ENCODE measurements at places on chromosomes 2 and 18. TPM values are rescaled to one million over a fixed set of nuclear protein-coding genes. Genes with fewer than 3 reads are reported as not detected.

DNA sequence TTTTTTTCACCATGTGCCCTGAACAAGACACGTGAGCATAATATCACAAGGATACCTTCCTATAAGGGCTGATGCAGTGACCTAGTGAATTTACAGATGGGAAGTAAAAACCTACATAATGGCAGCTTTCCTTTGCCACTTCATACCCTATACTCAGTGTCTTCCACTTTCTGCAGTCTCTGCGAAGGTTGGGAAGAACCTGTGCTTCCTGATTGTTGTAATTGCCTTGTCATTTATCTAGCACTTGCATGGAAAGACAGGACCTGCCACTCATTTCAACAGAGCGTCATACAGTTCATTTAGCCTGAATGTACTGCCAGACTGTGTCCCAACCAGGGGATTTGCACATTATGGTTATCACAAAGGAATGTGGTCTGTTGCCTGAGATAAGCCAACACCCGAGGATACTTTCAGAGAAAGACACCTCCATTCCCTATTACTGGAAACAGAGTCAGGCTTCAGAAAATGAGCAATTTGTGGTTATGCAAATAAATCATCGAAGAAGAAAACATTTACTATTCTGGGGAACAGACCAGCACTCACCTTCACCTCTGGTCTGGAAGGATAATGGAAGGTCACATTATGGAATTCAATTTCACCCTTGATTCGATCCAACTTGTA, 55.0 kb downstream of the ABCB11 start:
- H3K36me3 ChIP-seq: no peaks in the 10 kb centered on the region
- no peak overlapping the region for H3K27ac ChIP-seq
- peak; percentile 4 for DNase-seq
- no peaks in the 10 kb centered on the region for H3K4me1 ChIP-seq
- H3K27me3 ChIP-seq: no peaks in the 10 kb centered on the region

Gene IL36A
- not detected for total RNA-seq

DNA sequence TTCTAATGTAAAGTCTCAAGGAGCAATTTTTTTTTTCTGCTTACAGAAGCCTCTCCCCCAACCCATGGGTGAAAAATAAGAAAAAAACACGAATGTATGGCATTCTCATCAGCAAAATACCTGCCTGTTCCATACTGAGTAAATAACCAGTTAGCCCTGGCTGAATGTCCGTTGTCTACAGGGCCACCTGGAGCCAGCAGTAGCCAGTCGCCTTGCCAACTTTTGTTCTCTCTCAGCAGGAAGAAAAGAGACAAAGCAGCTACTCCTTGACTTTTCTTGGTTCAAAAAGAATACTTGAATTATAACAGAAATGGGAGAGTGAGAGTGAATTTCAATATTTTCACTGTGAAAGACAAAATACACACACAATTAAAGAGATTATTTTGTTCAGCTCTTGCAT, 532.9 kb upstream of the CRIM1 start:
- no peak overlapping the region for H3K27ac ChIP-seq
- H3K27me3 ChIP-seq: no peaks in the 10 kb centered on the region
- H3K36me3 ChIP-seq: no peaks in the 10 kb centered on the region
- H3K4me1 ChIP-seq: no peaks in the 10 kb centered on the region

GRCh38 chr18:36256094-36256493, 41.4 kb upstream of the FHOD3 start:
- no peak overlapping the region for H3K4me3 ChIP-seq
- no peaks in the 10 kb centered on the region for H3K4me1 ChIP-seq
- DNase-seq: no peak
- no peaks in the 10 kb centered on the region for H3K27me3 ChIP-seq

Gene SERPINB13
- total RNA-seq: not detected

Gene SMC6
- 35.4 TPM for total RNA-seq

- H3K27me3 ChIP-seq: no peaks in the 10 kb centered on the region
- DNase-seq: no peak
- H3K4me3 ChIP-seq: no peak overlapping the region
Measured at GRCh38 chr2:119005051-119005450, 63.1 kb downstream of the MARCO start.

DNA sequence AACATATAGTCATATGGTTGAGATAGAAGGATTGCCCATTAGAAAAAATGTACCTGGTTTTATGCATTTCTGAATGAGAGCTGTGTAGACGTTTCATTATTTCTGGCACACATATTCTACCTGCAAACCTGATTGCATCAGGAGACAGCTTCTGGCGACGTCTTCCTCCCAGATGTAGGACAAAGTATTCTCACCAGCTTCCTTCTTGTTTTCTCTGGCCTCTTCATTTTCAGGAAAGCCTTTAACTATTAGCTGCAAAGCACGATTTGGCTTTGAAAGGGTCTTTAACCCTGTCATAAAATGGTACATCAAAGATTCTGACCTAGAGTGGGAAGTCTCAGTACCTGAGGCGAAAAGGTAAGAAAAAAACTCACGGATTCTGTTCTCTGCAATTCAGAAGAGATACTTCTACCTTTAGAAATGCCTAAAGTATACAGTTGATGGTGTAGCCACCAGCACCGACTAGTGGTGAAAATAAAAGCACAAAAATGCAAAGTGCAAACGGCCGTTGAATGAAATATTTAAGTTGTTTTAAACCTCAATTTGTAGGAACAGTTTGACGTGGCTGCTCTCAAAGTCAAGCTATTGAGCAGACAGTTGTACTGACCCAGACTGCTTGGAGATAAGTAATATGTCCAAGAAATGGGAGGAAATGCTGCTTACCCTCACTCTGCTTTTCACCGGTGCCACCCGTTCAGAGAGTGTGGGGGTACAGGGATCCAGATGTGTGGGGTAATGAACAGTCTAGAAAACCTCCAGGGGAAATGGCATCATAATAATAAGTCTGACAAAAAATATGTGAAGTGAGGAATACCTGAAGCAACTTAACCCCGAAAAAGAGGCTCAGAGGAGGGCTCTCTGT, 20.2 kb downstream of the IL18RAP start:
- H3K27me3 ChIP-seq: no peaks in the 10 kb centered on the region
- no peak overlapping the region for H3K4me3 ChIP-seq
- H3K36me3 ChIP-seq: no peaks in the 10 kb centered on the region
- no peak overlapping the region for H3K27ac ChIP-seq
- DNase-seq: peak; percentile 64

- no peak for DNase-seq
- no peaks in the 10 kb centered on the region for H3K27me3 ChIP-seq
- H3K4me3 ChIP-seq: no peak overlapping the region
- H3K27ac ChIP-seq: no peak overlapping the region
- no peaks in the 10 kb centered on the region for H3K4me1 ChIP-seq
Measured at GRCh38 chr2:207054521-207054920, 111.2 kb downstream of the KLF7 start.

GRCh38 chr2:66013456-66013855, 421.5 kb upstream of the MEIS1 start:
- no peak overlapping the region for H3K27ac ChIP-seq
- H3K36me3 ChIP-seq: no peaks in the 10 kb centered on the region
- no peak for DNase-seq
- H3K4me3 ChIP-seq: no peak overlapping the region

DNA sequence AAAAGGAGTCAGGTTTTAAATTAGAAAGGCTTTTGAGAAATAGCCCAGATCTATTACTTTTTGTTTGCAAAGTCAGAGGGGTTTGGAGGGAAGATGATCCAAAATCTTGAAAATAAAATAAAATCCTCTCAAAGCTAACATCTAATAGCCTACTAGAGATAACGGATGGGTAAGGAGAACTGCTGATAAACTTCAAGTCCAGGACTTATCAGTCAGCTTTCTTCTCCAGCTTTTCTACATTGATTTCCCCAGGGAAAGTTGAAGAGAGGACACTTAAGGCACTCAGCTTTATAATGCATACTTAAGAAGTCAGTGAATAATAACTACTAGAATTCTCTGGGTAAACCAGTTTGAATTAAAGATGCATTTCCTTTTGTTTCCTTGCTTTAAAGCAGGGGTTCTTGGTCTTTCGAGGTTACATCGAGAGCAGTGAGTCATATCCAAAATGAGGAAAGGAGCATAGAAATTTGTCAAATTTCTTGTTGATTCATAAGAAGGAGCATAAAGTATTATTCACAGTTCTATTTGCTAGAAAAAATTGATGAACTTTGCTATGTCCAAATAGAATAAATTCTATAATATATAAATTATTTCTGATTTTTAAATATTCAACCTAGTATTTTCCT, 43.2 kb upstream of the ITPRID2 start:
- no peak for DNase-seq
- H3K4me1 ChIP-seq: peaks cover 4% of the 10 kb centered on the region
- no peaks in the 10 kb centered on the region for H3K36me3 ChIP-seq
- no peaks in the 10 kb centered on the region for H3K27me3 ChIP-seq

DNA sequence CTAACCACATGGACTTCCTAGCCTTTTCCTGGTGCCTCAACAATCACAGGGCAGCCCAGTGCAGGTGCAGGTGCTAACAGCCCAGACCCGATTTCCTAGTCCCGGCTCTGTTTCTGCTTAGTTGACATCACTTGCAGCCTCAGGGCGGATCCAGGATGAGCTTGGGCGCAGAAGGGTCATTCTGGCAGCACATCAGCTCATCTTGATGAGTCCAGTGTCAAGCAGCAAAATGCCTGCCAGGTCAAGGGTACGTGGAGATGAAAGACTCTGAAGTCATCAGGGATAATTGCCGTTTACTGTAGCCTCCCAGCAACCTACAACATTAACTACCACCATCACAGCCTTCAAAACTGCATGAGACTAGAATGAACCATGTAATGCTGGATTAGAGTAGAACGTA, 39.4 kb upstream of the EFHD1 start:
- no peaks in the 10 kb centered on the region for H3K36me3 ChIP-seq
- H3K27me3 ChIP-seq: no peaks in the 10 kb centered on the region
- peaks cover 10% of the 10 kb centered on the region for H3K4me1 ChIP-seq
- H3K4me3 ChIP-seq: no peak overlapping the region
- no peak for DNase-seq

Gene ANO7
- 2.8 TPM for total RNA-seq

Gene SGPP2
- total RNA-seq: not detected

DNA sequence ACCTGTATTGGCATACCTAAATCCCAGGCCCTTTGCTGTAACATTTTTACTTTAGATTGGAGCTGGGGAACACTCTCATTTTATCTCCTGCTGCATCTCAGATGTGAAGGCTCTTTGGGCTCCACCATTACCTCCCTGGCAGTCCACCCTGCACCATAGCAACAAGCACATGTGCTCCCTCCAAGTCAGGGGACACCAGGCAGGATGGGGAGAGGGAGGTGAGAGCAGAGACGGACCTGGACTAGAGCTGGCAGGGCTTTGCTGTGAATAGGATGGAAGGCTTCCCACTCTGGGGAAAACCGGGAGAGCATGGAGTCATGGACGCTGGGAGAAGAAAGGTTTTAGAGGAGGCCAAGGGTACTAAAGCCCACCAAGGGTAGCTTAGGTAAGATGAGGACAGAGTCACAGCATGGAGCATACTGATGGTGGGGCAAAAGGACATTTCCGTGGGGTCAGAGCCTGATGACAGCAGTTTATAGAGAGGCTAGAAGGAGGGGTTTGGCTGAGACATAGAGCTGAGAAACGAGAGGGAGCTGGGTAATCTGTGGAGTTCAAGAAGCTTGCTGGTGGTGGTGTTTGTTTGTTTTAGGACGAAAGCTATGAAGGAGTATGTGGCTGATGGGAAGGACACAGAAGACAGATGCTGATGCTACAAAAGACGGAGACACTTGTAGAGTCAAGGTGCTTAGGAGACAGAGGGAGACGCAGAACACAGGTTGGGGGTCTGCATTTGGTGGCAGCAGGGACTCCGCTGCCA, 134.8 kb downstream of the COL6A3 start:
- H3K27ac ChIP-seq: no peak overlapping the region
- no peaks in the 10 kb centered on the region for H3K4me1 ChIP-seq
- H3K4me3 ChIP-seq: no peak overlapping the region

Gene FAM117B
- total RNA-seq: 7.0 TPM

Gene BCL11A
- total RNA-seq: 0.92 TPM

DNA sequence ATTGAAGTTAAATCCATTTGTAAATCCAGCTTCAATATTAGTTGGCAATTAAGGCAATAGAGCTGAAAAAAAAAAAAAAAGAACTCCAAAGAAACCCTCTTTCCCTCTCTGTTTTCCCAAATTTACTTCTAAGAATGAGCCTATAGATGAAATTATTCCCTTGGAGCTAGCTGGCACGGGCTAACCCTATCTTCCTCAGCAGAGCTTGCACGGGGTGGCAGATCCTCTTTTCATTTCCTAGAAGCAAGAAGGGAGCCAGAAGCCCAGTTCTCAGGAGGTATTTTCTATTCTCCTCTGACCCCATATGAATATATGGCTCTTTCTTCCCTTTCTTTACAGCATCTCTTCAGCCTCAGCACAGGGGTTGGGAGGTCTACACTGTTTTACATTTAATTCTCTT, 426.0 kb downstream of the TGIF1 start:
- no peak overlapping the region for H3K4me3 ChIP-seq
- no peaks in the 10 kb centered on the region for H3K36me3 ChIP-seq
- no peaks in the 10 kb centered on the region for H3K4me1 ChIP-seq
- no peak overlapping the region for H3K27ac ChIP-seq
- no peak for DNase-seq
- H3K27me3 ChIP-seq: peaks cover 8% of the 10 kb centered on the region

DNA sequence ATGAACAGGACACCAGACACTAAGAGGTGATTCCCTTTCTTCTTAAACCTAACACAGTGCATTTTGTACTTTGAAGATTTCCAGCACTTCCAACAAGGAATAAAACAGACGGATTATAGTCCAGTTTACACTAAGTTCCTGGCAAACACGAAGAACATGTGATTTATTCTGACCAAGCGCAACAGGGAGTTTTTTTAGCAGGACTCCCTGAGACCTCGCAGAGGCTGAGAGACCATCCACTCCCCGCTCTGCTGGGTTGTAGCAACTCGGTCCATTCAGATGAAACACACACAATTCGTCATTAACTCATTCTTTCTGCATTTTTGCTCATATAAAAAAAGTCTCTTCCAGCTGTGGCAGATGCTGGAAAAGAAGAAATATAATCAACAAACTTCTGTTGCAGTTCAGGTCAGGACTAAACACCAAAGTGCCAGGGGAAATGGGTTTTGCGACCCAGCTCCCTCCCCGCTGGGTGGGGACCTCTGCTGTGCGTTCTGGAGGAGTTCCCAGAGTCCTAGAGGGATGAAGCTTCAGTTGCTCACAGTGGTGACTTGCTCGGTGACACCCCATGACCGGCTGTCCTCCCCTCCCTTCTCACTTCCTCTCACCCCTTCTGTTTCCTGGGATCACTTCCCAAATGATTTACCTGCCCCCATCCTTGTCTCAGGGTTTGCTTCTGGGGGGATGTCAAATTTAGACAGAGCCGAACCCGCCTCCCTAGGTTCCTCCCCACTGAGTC, 52.5 kb downstream of the KCNF1 start:
- no peaks in the 10 kb centered on the region for H3K4me1 ChIP-seq
- H3K36me3 ChIP-seq: no peaks in the 10 kb centered on the region
- H3K4me3 ChIP-seq: no peak overlapping the region

- no peak overlapping the region for H3K27ac ChIP-seq
- H3K36me3 ChIP-seq: no peaks in the 10 kb centered on the region
- no peak for DNase-seq
- H3K4me1 ChIP-seq: no peaks in the 10 kb centered on the region
- no peak overlapping the region for H3K4me3 ChIP-seq
- H3K27me3 ChIP-seq: no peaks in the 10 kb centered on the region
Measured at GRCh38 chr2:123953846-123954245, 71.2 kb upstream of the CNTNAP5 start.

- H3K4me3 ChIP-seq: no peak overlapping the region
- DNase-seq: no peak
- no peaks in the 10 kb centered on the region for H3K4me1 ChIP-seq
- H3K27ac ChIP-seq: no peak overlapping the region
Measured at GRCh38 chr2:131041402-131042147, 51.7 kb downstream of the FAM168B start.

- DNase-seq: no peak
- H3K36me3 ChIP-seq: no peaks in the 10 kb centered on the region
- no peaks in the 10 kb centered on the region for H3K4me1 ChIP-seq
- no peak overlapping the region for H3K27ac ChIP-seq
- H3K27me3 ChIP-seq: no peaks in the 10 kb centered on the region
- no peak overlapping the region for H3K4me3 ChIP-seq
Measured at GRCh38 chr2:160583813-160584537, 90.4 kb upstream of the RBMS1 start.
